ENCODE measurements at places on chromosomes 1 and 21.

DNA sequence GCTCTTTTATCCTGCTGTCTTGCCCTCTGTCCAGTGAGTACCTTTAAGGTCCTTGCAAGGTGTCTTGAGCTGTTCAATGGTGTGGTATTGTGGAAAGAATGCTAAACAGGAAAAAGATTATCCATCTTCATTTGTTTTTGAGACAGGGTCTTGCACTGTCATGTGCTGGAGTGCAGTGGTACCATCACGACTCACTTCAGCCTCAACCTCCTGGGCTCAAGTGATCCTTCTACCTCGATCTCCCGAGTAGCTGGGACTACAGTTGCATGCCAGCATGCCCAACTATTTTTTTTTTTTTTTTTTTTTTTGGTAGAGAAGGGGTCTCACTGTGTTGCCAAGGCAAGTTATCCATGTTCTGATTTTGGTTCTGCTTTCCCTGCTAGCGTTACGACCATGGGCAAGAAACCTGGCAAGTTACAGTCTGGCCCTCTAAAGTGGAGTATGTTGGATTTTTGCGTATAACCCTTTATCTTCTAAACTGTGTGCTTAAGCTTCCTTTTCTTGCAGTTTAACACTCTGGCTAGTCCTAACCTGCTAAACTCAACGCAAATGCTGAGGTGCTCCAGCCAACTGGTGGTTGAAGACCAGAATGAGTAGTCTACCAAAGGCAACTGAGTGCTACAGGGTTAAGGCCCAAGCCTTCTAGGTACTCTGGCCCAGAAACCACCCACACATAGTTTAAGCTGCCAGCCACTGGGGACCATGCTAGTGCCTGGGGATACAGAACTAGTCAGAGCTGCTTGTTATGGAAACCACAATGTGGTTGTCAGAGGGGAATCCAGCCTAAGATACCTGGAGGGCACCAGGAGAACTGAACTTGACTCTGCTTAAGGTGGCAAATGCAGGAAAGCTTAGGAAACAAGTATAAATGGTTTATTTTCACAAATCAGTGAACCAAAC is 7.9 kb downstream of the RPL11 start:
- DNase-seq = no peak

GRCh38 chr1:173009597-173009996 is 41.1 kb downstream of the TNFSF18 start:
- DNase-seq = no peak

GRCh38 chr1:27057389-27057788 is 44.7 kb upstream of the TENT5B start:
- DNase-seq = no peak

DNA sequence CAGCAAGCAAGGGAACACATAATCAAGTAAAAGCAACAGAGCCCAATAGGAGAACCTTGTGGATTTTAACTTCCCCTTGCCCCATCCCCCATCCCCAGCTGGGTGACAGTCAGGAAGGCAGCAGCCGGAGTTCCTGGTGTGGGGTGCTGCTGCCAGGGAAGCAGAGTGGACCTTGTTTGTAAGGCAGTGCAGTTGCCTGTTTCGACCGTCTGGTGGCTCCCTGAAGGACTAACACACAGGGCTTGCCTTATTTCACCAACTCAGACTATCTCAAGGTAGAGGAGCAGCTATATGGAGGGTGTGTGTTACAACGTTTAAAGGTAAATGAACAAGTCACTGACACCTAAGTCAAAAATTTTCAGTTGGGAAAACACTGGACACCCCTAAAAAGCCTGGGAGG is 6.6 kb downstream of the KRTAP10-8 start:
- DNase-seq = no peak

DNA sequence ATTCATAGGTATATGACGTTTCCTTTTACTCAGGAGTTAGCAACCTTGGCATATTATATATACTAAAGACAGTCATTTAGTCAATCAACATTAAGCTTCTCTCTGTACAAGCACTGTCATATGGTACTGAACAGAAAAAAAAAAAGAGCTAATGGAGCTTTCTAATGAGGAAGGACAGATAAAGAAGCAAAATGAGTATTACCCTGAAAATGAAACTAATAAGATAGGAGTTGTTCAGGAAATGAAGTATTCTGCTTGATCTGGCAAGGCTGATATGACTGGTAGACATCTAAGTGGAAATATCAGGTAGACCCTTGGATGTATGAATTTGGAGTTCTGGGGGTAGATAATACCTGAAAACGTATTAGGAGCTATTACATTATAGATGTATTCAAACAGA is 4.3 kb upstream of the IKBKE start:
- DNase-seq = no peak

DNA sequence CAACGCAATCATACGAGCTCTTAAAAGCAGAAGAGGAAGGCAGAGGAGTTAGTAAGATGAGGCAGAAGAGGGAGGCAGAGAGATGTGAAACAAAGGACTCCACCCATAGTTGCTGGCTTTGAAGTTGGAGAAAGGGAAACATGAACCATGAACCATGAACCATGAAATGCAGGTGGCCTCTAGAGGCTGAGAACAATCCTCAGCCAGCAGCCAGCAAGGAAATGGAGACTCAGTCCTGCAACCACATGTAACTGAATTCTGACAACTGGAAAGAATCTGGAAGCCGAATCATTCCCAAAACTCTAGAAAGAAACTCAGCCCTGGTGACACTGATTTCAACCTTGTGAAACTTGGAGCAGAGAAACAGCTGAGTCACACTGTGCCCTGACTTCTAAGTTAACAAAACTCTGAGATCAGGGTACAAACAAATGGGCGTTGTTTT is 10.1 kb downstream of the DIPK1A start:
- no peak for DNase-seq

- no peak for DNase-seq
These were observed 42.2 kb upstream of the RGS21 start for GRCh38 chr1:192274588-192274987.

GRCh38 chr1:198424441-198424840 is 116.0 kb downstream of the ATP6V1G3 start:
- DNase-seq = no peak

DNA sequence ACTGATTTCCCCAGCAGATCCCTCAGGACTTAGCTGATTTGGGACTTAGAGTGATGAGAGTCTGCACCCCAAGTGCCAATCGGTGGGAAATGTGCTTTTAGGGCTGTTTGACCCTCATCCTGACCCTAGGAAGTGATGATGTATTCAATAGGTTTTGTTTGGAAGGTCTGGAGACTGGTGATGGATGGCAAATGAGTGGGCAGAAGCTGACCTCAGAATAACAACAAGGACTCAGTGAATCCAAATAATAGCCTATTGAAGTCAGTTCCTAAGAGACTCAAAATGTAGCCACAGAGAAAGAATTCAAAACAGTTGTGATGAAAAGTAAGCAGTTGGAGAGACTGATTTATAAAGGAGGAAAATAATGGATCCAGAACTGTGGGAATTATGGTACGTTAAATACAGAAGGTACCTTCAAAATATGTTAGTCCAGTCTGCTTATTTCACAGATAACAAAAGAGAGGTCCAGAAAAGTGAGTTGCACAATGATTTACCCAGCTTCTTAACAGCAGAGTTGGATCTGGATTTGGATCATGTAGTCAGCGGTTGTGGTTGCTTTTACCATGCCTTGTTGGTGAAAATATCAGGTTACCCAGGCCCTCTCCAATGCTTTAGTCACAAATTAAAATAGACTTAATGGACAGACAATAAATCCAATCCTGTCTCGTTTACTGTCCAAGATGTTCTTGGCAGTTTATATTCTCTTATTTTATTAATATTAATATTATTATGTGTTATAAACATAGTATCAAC is 123.0 kb upstream of the PTBP2 start:
- peak; percentile 86 for DNase-seq

DNA sequence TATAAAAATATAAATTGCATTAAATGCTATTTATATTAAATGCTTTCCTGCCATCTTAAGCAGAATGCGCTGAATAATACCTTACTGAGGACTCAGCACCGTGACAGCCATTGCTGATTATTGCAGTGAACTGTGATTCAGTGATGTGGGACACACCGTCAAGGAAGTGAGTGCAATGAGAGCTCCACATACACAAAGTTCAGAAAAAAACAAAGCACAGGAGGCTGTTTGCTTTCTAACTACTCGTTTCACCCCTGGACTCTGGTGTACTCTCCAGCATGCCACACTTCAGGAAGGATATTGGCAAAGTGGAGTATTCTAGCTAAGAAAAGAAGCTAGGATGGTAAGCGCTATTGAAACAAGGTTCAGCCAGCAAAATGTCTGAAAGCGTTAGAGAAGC is 57.4 kb upstream of the CXADR start:
- DNase-seq = no peak
